Thoracic aorta (tissue), 2 donors: ENCODE measurements at places on chromosomes 11 and 22. TPM values are rescaled to one million over a fixed set of nuclear protein-coding genes. Genes with fewer than 3 reads are reported as not detected.

APOL5 gene
- not detected for total RNA-seq

LARGE1 gene
- total RNA-seq, result 29.5 TPM

IL17REL gene
- not detected for total RNA-seq

CHRNA10 gene
- total RNA-seq, result 1.8 TPM

WBP2NL gene
- total RNA-seq, result not detected

INS gene
- total RNA-seq, result not detected

PTGDR2 gene
- total RNA-seq, result 0.68 TPM

NXPE4 gene
- not detected for total RNA-seq

GRCh38 chr11:1281974-1282365, 27.5 kb downstream of the TOLLIP start:
- no peak for DNase-seq

- no peak for DNase-seq
These were observed 287.7 kb downstream of the TMEM135 start for GRCh38 chr11:87325490-87325872.

- no peak for DNase-seq
These were observed 41.4 kb upstream of the NFAM1 start for GRCh38 chr22:42473484-42474193.

- no peak for DNase-seq
These were observed 159.4 kb downstream of the MPPED1 start for GRCh38 chr22:43571181-43571580.

- DNase-seq, result no peak
These were observed 42.0 kb downstream of the ME3 start for GRCh38 chr11:86630229-86630981.

DNA sequence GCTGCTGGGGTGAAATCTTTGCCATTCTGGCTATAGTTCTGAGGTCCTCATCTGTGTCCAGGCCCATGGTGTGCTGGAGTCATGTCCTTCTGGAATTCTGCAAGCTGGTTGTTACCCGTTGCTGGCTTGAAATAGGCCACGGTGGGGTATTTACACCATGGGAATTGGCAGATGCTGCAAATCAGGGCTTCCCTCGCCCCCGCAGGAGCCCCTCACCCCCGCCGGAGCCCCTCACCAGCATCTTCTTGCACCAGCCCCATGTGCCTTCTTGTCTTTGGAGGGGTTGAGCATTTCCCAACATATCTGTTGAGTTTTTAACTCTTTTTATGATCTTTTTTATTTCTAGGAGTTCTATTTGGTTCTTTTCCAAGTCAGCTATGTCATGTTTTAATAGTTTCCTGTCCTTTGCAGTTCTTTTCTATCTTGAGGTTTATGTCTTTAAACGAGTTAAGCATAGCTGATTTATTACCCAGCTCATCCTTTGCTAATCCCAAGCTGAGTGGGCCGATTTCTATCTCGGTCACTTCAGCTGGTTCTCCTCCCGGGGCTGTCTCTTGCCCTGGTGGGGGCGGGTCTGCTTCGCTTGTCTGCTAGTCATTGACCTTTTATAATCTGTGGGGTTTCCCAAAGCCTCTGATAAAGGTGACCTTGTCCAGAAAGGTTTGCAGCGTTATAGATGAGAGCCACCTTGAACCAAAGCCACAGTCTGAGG, 17.6 kb downstream of the ANO1 start:
- no peak for DNase-seq

GRCh38 chr11:75775056-75775455, 6.5 kb downstream of the DGAT2 start:
- DNase-seq, result no peak

- no peak for DNase-seq
These were observed 44.6 kb upstream of the EHF start for GRCh38 chr11:34576331-34576730.

DNA sequence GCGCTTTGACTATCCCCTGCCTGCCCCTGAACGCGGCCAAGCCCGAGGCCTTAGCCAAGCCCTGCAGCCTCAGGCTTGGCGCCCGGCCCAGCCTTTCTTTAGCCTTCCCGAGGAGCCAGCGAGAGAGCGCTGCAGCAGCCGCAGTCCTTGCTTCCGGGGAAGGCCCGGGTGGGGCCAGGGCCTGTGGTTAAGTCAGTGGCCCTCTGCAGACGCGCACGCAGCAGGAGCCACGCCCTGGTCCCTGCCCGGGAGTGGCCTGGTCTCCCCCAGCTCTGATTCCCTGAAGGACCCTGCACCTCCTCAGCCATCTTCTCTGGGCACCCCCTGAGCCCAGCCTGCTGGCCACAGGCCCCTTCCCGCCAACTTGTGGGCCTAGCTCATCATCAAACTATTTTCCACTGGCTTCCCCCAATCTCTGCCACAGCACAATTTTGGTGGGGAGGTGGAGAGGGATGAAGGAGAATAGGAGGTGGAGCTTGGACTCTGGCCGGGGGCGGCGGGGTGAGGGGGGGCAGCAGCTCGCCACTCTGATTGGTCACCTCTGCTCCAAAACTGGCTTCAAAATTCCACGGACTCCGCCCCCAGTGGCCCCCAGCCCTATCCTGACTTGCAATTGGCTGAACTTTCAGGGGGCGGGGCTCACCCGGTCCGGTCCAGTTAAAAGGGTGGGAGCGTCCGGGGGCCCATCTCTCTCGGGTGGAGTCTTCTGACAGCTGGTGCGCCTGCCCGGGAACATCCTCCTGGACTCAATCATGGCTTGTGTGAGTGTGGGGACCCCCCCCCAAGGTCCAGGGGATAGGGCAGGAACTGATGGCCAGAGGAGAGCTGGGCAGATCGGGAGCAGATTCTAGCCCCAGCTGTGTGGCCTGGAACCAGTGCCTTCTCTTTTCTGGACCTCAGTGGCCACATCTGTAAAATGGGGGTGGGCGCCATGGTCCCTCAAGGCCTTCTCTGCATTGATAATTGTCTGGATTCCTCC, at the start of gene LGALS1:
LGALS1 (plus strand) TSS at position 686 of the 979 bp plus-strand sequence; CDS start at position 753, 67 bp downstream.
- DNase-seq, result peak; percentile 92

DNA sequence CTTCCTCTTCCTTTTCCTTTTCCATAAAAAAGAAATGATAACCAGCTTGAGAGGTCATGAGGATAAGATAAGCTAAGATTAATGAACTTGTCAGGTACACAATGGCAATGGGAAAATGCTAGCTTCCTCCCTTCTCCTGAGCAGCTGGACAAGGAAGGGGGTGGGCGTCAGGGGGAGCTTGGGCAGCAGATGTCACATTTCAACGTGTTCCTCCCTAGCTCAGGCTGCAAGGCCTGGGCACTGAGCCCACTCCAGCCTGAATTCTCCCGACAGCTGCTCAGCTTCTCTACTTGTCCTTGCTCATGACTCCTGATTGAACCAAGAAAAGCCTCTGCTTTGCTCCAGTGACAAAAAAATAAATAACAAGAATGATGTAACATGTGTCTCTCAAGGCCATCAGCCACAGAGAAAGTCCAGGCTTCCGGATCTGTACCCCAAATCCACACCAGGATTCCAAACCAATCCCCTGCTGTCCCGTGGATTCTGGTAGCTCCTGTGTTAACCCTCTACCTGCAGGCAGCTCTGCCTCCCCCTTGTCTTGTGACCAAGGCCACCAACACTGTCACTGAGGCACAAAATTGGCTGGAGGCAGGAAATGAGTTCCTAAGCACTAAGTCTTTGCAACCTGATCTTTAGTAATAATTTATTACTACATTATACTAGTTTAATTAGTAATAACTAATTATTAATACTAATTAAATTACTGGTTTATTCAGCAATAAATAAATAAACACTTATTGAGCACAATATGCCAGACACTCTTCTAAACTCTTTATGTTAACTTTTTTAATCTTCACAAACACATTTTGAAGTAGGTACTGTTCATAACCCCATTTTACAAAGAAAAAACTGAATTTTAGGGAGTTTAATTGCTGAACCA, 146.5 kb downstream of the CCDC34 start:
- no peak for DNase-seq

GRCh38 chr22:22085702-22086500, 103.3 kb upstream of the TOP3B start:
- no peak for DNase-seq

- peak; percentile 72 for DNase-seq
These were observed 203.0 kb upstream of the SORL1-AS1 start for GRCh38 chr11:121655537-121656327.

DNA sequence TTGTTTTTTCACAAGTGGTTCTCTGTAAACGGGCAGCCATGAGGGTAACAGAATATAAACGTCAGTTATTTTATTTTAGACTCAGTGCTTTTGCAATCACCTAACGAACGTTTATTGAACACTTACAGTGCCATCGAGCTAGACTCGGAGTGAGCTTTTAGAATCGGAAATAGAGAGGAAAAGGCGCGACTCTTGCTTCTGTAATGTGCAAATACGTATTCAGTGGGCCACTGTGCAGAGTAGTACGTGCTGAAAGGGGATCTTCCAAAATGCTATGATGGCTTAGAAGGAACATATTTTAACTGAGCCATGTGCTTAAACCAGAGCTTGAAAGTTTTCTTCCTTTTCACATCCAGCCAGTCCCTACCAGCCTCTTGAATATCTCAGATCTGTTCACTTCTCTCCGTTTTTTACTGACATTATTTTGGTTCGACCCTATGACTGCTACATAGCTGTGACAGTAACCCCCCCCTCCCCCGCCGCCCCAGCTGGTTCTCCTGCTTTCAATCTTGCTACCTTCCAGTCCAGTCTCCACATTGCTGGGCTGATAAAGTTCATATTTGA, 468 bp downstream of the DDIAS start:
- DNase-seq, result no peak

DNA sequence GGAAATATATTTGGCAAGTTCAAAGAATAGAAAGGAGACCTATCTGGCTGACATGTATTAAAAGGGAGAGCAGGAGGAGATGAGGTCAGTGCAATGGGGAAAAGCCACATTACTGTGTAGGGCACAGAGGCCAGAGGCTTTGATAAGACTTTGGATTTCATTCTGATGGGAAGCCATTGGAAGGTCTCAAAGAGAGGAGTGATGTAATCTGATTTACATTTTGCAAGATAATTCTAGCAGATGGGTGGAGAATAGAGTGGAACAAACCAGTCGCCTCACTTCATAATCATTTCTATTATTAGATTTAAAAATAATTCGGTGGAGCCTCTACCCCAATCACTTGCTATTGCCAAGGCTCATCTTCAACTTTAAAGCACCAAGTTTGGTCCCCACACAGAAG, 278.4 kb upstream of the ZC3H12C start:
- no peak for DNase-seq
